ENCODE measurements at places on chromosomes 4 and X.
A peak's percentile ranks its signal among the peaks of the same experiment; 100 is the strongest.

DNA sequence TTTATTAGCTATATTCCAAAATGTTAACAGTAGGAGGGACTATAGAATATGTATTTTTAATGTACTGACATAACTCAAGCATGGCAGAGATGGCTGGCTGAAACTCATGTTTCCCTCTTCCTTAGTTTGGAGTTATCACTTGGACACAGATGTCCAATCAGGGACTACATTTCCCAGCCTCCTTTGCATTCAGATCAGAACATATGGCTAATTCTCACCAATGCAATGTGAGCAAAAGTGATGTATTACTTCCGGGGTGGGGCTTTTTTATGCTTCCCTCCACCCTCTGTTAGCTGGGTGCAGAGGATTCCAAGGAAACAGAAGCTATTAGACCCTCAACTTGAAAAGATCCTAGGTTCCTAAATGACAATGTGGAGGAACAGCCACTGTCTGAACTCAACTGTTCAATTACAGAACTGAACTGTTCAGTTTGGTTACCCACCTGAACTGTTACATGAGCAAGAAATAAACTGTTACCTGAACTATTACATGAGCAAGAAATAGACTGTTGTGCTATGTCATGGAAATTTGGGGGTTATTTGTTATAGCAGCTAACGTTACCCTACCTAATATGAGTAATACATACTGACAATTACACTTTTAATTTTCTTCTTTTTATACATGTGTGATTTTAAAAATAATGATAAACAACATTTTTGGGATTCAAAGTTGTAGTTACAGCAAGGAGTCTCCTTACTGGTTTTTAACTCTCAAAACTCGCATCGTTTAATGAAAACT lies 29.6 kb upstream of the ERVMER34-1 start:
- DNase-seq, result no peak

- no peak for DNase-seq
Observed at GRCh38 chr4:117227925-117228324, 142.5 kb upstream of the TRAM1L1 start.

DNA sequence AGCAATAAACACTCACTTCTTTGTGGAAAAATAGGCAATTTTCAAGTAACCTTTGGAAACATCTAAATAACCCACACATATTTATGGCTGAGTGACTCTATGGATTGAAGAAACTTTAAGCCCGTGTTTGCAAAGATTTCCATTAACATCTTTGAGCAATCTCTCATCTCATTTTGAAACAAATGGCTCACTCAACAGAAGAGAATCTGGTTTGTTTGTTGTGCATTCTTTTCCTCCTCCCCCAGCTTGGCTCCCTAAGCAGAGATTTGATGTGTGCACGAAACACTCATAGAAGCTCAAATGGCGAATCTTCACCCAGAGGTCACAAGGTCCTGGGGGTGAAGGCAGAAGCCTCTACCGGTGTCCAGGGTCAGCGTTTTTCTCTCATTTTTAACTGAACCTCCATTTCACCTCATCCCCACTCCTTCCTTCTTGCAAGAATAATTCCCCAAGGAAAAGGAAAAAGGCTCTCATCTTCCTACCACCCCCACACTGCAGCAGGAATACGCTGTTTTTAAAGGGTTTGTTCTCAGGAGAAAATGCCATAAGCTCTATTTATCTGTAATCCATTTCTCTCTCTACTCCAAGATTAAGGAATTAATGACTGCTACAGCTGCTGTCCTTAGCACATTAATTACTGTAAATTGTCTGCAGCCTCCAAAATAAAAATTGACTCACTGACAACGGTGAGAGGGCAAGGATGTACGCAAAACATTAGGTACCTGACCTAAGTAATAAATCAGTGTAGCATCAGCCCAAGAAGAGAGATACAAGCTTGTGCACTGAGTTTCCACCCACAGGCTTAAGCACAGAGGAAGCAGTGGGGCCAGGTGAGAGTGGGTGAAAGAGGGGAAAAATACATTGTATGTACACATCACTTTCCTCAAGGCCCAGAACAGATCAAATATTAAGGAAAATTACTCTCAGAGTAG lies 307.6 kb upstream of the NOCT start:
- DNase-seq, result no peak

- no peak for DNase-seq
Observed at GRCh38 chr4:288891-289290, 16.4 kb downstream of the ZNF732 start.

DNA sequence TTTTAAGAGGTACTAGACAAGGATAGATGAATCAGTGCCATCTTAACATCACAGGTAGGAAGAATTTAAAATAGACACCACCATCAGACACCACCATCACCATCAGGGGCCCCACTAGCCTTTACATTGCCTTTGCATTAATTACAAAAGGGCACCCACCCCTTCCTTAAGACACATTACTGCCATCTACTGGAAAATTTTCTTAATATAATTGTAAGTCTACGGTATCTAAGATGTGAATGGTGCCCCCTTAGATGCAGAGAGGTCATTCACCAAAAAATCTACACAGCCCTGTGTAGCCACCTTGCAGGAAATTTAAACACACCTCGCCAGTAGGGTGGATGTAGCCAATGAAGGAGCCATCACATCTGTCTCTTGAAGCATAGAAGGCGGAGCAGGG lies 184.1 kb downstream of the MID1IP1 start:
- no peak for DNase-seq

DNA sequence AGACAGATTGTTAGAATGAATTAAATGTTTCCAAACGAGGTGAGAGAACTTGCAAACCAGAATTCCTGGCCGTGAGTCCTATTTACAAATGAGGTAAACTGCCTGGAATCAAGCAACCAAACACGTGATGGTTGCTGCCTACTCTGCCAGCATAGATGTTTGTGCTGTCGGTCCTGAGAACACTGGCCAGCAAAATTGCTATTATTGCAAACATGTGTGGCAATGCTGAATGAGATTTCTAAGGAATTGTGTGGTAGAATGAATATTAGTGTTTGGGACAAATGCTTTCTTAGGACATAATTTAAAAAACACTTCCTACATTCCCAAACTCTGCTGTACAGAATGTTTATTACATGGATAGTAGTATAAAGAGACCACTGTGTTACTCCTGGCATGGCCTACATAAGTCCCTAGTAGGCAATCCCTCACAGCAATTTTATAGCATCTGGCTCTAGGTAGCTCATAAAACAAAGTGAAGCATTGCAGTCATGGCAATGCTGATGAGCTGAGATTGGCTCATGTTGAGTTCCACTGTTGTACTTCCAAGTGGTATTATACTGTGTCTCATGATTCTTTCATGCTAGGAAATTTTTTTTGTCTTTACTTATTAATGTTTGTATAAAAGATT lies 605.2 kb upstream of the EPHA5 start:
- DNase-seq, result no peak

- no peak for DNase-seq
Observed at GRCh38 chr4:126482311-126482710, 1150.4 kb upstream of the INTU start.

DNA sequence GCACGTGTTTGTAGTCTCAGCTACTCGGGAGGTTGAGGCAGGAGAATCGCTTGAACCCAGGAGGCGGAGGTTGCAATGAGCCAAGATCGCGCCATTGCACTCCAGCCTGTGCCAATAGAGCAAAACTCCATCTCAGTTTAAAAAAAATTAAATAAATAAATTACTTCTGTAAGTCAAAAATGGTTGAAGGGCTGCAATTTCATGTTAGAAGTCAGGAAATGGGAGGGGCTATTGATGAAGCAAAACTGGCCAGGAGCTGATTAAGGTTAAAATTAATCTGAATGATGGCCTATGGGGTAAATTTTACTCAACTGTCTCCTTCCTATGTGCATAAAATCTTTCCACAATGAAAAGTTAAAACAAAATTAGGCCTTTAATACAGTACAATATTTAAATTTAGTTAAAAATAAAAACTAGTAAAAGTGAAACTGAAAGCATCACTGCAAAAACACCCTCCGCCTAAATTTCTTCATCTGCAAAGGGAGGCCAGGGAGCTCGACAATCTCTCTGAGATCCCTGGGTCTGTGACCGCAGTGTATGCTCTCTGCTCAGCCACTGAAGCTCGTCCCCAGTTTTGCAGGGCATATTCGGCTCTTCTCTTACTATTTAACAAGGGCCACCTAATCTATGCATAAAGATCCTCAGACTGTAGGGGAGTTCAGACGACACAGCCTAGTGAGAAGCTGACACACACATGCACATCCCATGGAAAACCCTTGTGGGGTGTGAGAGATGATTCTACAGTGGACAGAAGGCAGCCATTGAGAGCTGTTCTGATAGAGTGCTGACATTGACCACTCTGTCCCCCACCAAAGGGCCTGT lies 57.2 kb downstream of the IRF2 start:
- DNase-seq, result no peak

GRCh38 chr4:116066711-116067245 lies 953.4 kb upstream of the NDST4 start:
- no peak for DNase-seq

GRCh38 chrX:19772822-19773628 lies 114.4 kb downstream of the SH3KBP1 start:
- no peak for DNase-seq

- no peak for DNase-seq
Observed at GRCh38 chr4:30718021-30718542, 2.1 kb upstream of the PCDH7 start.

DNA sequence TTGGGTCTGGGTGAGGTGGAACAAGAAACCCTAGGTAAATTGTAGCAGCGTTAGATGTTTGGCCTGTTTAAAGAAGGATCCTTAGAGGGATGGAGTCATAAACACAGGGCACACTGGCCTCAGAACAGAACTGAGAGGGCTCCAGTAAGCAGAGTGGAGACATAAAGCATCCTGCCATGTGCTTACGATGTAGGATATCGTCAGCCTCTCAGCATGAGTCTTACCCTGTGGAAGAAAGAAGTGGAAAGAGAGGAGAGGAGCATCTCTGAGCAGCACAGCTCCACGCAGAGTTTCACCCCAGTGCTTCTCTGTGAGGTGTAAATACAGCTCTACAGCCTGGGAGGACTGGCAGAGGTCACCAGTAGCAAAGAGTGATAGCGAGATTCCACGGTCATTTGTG lies 27.8 kb upstream of the SORBS2 start:
- no peak for DNase-seq

DNA sequence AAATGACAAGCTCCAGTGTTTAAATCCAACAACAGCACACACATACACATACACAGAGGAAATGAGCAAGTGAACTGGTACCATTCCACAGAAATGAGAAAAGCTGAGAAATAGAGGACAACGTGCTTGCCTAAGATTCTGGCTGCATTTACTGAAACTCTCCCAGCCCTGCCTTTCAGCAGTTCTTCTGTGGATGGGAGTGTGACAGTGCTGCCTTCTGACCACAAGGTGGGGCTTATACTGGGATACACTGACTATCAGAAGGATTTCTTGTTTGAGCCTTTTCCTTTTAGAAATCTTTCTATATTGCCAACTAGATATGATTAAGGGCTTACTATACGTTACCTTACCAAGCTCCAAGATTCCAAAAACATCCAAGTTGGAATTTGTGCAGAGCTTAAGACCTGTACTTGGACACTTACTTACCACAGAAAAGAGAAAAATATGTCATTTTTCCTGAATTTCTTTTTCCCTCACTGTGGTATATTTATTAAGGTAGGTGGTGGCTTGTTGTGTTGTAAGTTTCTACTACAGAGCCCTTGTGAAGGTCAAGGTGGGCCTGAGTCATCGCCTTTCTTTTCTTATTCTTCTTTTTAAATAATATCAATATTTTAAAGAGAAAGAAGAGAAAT lies 10.7 kb upstream of the CXCL8 start:
- peak; percentile 41 for DNase-seq

DNA sequence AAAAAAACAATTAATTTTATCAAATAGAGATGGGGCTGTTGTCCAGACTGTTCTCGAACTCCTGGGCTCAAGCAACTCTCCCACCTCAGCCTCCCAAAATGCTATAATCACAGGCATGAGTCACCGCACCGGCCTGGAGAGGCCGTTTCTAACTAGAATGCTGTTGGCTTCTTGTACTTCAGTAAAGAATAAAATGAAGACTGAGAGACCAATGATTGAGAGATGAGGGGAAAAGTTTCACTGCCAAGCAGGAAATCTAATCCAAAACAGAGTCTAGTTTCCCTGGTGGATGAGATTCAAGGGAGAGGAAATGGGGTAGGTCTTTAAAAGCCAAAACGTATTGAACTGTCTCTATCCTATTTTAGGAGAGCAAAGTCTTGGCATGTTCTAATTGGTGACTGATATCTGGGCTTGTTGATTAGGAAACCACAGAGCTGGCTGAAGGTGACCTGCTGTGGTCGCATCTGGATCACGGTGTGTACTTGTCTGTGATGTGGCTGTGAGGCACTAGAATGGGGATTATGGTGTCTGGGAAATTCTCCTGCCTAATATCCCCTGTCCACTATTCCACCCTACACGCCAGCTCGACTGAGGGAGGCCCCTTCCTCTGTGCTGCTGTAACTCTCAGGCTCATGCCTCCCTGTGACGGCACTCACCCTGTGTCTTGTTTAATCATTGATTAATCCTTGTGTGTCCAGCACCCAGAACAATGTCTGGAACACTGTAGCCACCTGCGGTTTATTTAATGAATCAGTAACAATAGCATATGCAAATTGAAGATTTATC lies 15.0 kb upstream of the TRIM2 start:
- DNase-seq, result no peak

- no peak for DNase-seq
Observed at GRCh38 chrX:135528756-135529155, 8.3 kb downstream of the INTS6L start.

DNA sequence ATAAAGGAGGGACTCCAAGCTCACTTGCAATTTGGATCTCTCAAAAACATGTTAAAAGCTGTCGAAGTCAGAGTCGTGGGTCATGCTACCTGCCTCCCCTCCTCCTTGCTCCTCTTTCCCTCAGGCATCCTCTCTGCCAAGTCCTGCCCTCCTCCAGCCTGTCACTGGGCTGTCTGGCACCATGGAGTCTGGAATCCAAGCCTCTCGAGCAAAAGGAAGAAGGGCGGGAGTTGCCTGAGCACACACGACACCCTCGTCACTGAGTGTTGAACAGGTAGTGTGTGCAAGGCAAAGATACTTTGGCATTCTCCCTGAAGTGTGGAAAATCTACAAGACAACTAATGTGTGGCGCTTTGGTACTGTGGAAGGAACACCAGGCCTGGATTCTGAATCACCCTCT lies 62.2 kb downstream of the HAUS3 start:
- DNase-seq, result no peak

DNA sequence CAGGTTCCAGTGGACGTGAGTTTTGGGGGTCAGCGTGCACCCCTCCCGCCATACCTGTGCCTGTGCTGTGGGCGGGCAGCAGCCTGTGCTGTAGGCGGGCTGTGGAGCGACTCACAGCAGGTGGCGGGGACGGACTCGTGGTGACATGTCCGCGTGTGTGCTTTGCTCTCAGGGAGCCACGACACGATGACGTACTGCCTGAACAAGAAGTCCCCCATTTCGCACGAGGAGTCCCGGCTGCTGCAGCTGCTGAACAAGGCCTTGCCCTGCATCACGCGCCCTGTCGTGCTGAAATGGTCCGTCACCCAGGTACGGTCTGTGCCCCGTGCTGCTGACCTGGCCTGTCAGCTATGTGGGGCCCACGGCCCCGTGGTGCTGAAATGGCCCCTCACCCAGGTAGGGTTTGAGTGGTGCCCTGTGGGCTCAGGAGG lies 7.4 kb downstream of the PLCXD1 start:
- no peak for DNase-seq

All from NCI-H510A (cell line).